NCI-H69 (cell line): ENCODE measurements at places on chromosomes 2 and 18.
A peak's percentile ranks its signal among the peaks of the same experiment; 100 is the strongest.

DNA sequence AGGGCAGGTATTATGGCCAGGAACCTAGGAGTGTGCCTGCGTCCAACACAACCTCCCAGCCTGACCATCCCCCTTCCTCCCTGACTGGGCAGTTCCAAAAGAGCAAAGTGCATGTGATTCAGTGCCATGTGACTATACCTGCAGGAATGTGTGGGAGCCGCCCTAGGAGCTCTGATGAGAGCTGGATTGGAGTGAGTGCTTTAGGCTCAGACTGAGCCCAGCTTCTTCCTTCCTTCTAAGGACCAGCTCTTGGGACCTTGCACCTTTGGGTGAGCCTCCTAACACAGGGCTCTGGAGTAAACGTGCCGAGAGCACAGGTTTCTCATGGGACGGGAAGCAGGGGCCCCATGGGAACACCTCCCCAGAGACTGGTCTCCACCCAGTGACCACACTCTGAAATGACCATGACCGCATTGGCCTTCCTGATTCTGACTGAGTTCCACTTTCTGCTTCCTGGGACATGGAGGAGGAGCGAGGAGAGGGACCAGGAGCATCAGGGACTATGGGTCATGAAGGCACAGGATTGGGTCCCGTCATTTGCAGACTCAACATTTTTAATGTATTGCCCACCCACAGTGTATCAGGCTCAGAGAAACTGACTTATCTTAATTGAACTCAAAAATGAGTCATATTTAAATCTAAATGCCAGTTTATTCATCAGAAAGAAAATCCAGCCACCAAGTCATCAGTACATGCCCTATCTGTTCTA is 87.8 kb upstream of the BCL2L11 start:
- no peak for DNase-seq

- DNase-seq: peak; percentile 91
Measured at GRCh38 chr18:27871726-27872125, 305.2 kb downstream of the CDH2 start.

DNA sequence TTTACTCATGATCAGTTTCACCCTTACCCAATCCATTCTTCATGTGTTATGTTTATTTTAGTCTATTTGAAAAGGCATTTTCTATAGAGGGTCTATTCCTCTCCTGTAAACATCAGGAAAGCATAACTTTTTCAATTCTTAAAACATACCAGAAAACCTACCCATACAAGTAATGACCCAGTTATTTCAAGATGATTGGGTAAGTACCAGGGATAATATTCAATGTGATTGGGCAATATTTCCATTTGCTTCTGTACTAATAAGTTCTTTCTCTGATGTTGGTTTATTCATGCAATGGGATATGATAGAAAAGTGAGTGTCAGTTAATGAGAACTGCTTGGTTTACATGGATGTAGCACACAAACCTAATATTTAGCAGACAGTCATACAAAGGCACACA is 87.6 kb downstream of the CCBE1 start:
- DNase-seq: no peak

DNA sequence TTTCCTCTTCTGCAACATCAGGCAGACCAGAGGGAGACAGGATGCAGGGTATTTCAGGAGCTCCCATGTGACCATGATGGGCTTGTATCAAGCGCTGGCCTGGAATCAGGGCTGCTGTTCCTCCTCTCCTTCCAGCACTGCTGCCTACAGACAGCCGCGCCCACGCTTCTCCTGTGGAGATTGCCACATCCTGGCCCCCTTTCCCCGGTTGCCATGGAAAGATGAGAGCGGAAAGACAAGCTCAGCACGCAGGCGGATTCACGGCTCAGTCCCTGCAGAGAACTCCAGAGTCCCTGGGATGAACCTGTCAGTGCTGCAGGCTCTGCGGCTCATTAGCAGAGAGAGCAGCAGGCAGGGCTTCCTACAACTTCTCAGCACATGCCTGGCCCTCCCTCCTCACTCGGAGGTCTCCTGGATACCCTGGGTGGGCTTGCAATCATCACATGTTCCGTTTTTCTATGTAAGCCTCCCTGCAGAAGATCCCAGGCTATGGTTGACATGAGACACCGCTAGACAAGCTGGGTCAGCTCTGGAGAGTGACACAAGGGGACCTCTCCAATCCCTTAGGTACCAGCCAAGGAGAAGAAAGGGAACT is 497.8 kb upstream of the MYT1L start:
- peak; percentile 14 for DNase-seq

DNA sequence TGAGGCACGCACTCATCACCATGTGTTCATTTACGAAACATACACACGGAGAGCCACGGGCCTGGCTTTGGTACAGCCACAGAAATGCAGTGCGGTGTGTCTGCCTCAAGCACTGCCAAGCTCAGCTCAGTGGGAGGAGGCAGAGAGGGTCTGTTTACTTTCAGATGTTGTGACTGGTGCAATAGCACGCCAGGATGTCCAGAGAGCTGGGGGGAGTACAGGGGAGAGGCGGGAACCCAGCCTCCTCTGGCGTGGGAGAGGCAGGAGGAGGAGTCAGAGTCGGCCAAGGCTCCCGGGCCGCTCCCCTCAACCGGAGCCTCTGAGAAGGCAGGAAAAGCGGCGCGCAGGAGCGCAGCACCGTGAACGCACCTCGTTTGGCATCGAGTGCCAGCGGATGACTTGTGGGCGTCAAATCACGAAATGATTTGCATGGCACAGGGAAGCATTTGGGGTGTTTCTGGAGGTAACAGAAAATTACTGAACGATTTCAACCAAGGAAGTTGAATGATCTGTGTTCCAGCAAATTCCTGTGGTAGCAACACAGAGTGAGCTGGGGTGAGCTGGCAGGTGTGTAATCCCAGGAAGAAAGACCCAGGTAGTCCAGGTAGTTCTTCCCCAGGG is 143.0 kb downstream of the ZNF516 start:
- DNase-seq: peak; percentile 98

DNA sequence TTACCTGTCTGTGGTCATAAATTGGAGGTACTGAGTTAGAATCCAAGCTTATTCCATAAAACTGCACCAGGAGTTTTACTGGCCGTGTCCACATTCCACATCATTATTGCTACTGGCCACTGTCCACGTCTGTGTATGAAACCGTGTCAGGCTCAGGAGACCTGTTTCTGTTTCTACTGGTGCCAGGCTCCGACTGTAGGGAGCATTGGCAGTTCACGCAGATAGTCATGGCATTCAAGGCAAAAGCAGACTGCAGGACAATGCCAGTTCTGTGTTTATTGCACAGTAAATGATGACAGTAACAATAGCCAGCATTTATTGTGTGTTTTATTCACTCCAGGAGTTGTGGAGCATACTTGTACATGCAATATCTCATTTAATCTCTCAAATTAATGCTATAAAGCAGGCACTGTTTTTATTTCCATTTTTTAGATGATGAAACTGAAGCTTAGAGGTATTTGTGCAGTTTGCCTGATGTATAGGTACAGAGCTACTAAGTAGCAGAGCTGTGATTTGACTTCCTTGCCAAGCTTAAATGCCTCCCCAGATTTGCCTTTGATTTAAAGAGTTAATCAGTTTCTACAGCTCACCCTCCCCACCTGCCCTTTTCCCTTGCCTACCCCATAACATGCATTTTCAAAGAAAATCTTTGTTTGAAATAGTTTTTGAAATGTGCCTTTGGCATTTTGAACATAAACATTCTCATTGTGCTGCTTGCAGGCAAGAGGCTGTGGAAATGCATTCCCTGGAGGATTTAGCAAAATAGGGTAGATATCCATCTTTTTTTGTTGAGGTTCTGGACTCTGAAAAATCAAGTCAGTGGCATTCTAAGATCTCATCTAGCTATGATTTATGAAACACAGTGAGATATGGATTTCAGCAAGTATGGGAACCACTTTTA is 55.5 kb downstream of the MAP4K4 start:
- peak; percentile 8 for DNase-seq

- no peak for DNase-seq
Measured at GRCh38 chr2:742221-742620, 65.0 kb upstream of the TMEM18 start.

- no peak for DNase-seq
Measured at GRCh38 chr18:62085756-62086155, 101.1 kb downstream of the PIGN start.

DNA sequence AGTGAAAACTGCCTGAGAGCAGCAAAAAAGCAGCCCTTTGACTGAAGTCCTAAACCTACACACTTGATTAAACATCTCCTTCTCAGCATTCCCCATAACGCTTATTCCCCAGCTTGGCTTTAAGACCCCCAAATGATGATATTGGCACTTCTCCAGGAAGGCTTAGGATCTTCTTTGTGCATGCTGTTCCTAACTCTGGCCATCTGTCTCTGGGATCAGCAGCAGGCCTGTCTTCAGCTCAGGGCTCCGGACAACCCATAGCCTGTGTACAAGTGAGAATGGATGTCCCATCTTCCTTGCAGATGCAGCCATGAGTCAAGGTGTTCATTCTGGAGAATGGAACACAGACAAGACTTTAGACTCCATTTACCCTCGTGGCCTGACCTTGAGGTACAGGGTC is 81.6 kb upstream of the TMEM17 start:
- no peak for DNase-seq

- no peak for DNase-seq
Measured at GRCh38 chr2:220437938-220438337, 810.5 kb downstream of the SLC4A3 start.

DNA sequence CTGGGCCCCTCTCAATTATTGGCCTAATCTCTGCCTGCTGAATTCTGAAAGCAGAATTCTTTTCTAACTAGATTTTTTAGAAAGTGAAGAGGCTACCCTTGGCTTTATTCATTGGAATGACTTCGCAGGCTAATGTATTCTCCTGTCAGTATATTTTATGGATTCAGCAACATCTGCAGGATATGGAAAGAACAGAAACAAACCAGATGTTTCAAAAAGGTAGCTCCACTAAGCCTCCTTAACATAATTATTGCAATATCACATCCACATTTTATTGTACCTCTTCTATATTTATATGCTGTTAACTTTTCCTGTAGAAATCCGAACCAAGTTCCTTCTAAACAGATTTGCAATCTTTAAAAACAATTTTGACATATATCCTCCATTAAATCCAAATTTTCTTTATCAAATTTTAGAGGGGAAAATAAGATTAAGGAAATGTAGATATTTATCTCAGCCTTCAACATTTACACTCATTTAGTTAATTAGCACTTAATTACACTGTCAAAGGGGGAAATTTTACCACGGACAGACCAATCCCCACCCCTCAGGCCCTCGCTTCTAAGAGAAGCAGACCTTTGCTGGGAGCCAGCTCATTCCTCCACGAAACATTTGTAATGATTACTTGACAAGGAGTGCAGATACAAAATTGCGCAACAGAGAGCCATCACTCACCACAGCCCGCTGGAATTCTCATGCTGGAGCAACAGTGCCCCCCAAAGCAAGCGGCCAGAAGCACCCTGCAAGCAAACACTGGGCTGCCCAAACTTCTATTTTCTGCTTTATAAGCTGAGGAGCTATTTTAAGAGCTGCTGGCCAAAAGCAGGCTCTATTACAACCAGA is 253.4 kb downstream of the ETAA1 start:
- DNase-seq: peak; percentile 74

- peak; percentile 31 for DNase-seq
Measured at GRCh38 chr2:188852772-188853171, 121.4 kb upstream of the COL3A1 start.

- peak; percentile 71 for DNase-seq
Measured at GRCh38 chr18:616380-616995, 19.7 kb downstream of the CLUL1 start.

DNA sequence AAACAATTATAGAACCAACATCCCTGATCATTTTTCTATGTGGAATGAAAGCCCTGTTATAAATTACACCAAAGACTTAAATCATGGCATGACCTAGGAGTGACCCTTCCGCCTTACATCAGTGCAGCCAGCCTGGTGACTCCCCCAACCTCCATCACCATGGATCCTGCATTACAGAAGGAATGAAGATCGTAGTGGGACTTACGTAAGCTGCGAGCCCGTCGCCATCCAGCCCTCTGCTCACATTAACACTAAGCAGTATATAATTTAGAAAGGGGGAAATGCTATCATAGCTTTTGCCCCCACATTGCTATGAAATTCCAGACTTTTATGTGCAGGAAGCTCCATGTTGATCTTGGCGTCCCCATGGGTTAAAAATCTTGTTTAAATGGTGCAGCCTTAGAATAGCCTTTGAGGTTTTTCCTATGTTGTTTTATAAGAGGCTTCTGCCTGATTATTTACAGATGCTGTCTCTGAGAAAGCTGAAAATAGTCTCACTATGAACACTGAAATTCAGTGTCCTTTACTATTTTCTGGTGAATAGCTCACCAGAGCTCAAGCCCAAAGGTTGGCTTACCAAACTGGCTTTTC is 76.3 kb downstream of the COLEC12 start:
- DNase-seq: no peak

DNA sequence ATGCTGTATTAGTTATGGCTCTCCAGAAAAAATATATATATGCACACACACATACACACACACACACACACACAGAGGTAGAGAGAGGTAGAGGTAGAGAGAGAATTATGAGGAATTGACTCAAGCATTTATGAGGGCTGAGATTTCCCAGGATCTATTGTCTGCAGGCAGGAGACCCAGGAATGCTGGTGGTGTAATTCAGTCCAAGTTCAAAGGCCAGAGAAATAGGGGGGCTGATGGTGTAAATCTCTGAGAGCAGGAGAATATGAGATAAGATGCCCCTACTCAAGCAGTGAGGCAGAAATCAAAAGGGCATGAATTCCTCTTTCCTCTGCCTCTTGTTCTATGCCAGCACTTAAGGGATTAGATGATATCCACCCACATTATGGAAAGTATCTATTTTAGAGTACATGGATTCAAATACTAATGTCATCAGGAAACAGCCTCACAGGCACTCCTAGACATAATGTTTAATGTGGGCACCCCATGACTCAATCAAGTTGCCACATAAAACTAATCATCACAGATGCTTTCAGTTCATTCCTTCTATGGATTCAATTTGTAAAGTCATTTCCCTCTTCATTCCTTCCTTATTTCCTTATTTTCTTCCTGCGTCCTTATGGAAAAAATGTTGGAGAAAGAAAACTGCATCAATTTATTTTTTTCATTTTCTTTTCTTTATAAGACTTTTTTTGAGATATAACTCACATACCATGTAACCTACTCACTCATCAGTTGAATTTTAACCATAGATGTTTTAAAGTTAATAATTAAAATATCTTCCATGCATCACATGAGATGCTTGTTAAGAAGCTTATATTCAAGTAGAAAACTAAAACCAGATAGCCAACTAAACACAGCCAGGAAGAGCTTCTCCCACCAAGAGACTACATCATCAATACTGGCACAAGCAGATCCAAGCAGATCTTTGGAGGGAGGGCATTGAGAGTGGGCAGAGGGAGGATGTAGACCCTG is 406.2 kb downstream of the MBD2 start:
- no peak for DNase-seq

DNA sequence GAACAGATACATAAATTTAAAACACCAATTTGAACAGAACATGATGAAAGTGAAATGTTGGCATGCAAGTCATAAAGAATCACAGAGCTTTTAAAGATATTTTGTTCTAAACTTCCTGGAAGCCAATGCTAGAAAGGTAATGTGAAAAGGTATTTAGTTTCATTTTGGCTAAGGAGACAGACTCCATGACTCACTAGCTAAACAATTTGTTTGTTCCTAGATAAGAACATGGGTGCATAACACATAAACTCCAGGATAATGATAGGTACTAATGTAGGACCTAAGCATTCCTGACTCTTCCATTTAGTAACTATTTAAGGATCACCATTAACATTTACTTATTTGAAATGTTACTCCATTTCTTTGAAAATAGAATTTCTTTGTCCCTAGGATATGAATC is 292.5 kb upstream of the CNTNAP5 start:
- no peak for DNase-seq
